ENCODE measurements at places on chromosomes 11 and 22.

DNA sequence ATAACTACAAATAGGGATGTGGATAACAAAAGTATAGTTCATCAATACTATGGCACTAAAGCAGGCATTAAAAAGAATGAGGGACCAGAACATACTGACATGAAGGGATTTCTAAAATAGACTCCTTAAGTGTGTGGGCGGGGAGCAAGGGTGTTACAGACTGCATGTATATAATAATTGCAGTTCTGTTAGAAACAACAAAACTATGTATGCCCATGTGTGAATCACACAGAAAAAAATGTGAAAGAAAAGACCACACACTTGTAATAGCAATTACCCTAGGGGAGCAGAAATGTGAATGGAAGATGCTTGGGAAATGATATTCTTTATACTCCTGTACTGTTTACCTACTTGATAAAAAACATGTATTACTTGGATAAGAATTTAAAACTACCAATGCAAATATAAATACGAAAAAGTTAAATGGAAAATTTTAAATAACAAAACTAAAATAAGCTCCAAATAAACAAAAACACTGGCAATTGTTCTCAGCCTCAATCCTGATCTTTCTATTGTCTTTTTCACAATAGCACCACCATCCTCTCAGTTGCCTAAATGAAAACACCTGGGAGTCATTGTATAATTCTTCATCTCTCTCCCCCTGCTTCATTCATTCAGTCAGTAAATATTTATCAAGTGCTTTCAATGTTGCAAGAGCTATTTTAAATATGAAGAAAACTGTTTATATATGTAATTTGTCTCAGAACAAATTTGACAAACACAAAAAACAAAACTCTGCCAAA, 129.8 kb downstream of the FCHSD2 start:
- no peak for DNase-seq

DNA sequence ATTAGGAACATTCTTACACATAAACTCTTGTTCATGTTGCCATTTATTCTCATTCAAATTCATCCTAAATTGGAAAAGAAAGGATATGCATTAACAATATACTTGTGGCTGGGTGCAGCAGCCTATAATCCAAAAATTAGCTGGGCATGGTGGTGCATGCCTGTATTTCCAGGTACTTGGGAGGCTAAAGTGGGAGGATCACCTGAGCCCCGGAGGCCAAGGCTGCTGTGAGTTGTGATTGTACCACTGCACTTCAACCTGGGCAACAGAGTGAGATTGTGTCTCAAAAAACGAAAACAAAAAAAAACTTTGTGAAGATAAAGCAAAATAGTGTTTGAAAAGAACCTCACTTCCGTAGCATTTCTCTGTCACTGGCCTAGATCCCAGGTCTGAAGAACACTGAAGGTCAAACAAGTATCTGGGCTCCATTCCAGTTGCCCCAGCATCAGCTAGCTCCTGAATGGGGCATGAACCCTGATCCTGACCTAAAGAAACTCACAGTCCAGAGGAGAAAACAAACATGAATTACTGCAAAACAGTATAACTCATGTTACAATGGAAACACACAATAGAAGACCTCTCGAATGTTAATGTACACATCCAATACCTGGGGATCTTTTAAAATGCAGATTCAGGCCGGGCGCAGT, 32.2 kb downstream of the TUG1 start:
- DNase-seq: no peak

DNA sequence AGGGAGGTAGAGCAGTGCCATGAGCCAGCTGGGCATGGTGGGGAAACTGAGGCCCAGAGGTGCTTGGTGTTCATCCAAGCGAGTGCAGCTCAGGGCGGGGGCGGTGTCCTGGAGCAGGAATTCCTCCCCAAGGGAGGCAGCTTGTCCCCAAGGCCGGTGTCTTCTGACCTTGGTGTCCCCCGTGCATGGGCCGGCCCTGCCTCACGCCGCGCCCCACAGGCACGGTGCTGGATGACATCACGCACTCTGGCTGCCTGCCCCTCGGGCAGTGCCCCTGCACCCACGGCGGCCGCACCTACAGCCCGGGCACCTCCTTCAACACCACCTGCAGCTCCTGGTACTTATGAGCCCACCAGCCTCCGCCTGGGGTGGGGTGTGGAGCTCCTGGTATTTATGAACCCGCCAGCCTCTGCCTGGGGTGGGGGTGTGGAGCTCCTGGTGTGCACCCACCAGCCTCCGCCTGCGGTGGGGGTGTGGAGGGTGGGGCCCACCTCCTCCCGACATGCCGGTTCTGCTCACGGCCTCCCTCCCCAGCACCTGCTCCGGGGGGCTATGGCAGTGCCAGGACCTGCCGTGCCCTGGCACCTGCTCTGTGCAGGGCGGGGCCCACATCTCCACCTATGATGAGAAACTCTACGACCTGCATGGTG, 6.7 kb downstream of the MUC5B start:
- no peak for DNase-seq

DNA sequence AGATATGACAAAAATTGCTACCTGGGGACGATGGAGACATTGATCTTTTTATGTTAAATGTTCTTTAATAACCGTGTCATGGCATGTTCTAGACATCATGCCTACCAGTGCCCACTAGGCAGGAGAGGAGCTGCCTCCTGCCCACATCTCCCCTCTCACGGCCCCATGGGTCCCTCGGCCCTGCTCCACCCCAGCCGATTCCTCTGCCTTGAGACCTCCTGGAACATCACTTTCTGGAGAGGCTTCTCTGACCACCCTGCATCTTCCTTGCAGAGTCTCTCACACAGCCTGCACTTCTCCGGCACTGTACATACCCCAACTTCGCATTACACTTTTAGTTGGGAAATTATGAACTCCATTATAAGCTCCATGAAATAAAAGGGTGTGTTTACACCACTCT, 16.8 kb downstream of the EFCAB6 start:
- no peak for DNase-seq

DNA sequence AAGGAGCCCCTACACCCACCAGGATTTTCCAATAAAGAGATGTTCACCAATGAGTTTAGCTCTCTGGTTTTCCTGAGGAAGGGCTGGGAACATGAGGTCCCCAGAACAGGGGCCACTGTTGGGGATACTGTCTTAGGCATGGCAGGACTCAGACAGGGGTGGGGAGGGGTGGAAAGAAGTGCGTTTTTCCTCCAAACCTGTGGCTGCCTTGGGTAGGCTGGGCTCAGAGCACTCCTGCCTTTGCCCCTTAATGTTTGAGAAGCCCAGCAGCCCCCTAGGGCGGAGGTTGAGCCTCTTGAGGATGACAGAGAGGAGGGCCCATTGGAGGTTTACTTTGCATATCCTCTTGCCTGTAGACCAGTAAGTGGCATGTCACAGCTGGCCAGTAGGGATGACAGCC, 10.6 kb downstream of the MTFP1 start:
- DNase-seq: no peak

GRCh38 chr11:115670538-115671205, 166.5 kb upstream of the CADM1 start:
- DNase-seq: no peak

DNA sequence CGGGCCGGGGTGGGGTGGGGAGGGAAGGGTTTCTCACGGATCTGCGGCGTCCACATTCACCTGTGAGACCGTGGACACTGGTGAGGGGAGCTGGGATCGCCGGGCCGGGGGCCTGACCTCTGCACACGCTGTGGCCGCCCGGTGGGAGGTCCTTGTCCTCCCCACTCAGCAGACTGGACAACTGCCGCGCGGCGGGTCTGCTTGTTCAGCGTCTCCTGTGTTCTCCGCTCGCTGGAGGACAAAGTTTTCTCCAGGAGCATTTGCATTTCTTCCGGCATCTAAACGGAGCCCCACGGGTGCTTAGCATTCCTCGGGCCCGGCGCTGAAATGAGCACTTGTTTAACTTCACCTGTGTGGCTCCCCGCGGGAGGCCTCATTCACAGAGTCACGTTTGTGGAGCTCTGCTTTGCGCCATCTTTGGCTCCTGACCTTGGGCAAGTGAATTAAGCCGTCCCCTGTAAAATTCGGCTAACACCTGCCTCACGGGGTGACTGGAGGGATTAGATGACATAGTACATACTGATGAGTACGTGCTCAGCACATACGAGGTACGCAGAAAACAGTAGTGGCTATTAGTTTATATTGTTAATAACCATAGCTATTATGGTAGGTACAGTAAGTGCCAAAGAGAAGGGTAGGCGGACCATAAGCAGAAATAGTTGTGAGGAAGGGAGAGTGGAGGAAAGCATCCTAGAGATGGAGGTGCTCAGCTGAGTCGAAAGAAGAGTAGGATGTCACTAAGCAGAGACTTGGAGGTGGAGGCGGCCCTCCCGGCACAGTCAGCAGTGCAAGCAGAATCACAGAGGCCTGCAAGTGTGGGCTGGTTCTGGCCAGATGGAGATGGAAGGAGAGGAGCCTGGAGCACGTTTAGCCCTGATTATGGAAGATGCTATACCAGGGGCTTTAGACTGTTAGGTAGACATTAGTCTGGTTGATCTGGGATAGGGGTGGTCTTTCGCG, 885 bp downstream of the TRMU start:
- no peak for DNase-seq

- DNase-seq: no peak
These were observed 99.4 kb downstream of the RELT start for GRCh38 chr11:73475549-73476095.

DNA sequence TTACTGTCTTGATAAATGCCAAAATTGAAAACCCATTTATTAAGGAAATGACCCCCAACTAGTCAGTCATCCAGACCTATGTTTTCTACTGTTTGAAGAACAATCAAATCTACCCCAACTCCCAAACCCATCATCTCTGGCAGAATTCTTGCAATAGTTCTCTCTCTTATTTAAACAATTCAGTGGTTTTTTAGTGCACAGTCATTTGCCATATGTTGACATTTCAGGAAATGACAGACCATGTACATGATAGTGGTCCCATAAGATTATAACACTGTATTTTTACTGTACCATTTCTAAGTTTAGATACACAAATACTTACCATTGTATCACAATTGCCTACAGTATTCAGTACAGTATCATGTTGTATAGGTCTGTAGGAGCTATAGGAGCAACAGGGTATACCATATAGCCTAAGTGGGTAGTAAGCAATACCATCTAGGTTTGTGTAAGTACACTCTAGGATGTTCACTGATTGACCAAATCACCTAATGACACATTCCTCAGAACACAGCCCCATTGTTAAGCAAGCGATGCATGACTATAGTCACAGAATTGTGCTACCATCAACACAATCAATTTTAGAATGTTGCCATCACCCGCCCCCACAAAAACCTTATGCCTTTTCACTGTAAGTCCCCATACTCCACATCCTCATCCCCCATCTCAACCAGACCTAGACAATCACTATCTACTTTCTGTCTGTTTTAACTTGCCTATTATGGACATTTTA, 41.8 kb downstream of the MMP20 start:
- no peak for DNase-seq

DNA sequence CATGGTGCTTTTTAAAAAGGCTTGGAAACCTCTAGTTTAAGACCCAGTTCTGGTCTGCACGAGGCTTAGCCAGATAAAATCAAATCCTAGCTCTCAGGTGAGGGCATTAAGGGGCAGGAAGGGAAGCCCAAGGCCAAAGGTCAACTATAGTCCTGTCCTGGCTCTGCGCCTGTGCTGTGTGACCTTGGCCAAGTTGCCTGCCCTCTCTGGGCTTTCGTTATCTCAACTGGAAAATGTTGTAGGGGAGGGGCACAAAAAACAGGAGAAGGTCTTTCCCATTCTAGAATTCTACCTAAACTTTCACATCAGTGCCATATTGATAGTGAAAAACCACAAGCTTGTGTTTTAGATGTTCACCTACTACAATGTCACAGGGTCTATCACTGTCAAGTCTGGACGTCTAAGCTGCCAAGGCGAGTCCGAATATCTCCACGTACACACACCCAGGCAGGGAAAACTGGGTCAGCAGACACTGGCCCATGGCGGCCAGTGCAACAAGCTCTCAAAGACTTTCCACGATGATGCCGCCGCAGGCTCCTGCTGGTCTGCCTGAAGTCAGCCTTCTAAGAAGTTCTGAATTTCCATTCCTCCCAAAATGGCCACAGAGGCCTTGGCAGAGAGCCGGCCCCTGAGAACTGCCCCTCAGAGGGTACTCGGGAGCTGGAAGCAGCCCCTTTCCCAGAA, 18.0 kb downstream of the MN1 start:
- no peak for DNase-seq

- DNase-seq: no peak
These were observed 869.2 kb downstream of the TBC1D22A start for GRCh38 chr22:47631571-47632102.
